Hypothalamus (tissue), 51 donors: ENCODE measurements at places on chromosomes 2 and 18.

- no peak for DNase-seq
Measured at GRCh38 chr18:55161916-55162315, 202.7 kb upstream of the CCDC68 start.

GRCh38 chr2:71665168-71666093 is 212.1 kb downstream of the DYSF start:
- no peak for DNase-seq

GRCh38 chr2:84700006-84700405 is 180.9 kb downstream of the TRABD2A start:
- no peak for DNase-seq

- DNase-seq, result no peak
Measured at GRCh38 chr2:77271262-77271661, 250.9 kb downstream of the LRRTM4 start.

GRCh38 chr2:195531754-195532153 is 125.3 kb upstream of the SLC39A10 start:
- DNase-seq, result no peak

GRCh38 chr2:120488531-120488930 is 142.6 kb downstream of the INHBB start:
- no peak for DNase-seq

DNA sequence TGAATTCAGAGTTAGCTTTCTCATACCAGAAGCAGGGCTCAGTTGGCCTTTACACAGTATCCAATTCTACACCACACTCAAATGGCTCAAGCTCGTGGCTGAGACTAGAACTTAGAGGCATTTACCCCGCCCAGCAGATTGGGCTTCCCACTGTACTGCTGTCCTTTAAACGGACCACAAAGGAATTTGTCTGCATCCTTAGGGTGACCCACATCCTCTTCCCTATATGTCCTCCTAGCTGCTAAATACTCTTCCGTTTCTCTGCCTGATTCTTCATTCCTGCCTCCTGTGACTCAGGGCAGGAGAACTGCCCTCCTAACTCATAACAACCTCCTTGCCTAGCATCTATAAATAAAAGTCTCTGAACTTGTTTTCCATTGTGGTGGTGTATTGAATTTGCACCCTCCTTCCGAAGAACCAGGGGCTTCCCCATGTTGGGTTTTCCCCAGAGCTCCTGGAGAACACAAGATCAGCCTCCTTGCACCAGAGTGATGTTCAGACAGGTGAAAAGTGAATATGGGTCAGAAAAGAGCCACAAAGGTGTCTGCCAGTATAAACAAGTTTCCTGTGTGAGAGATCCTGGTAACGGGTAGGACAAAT is 32.0 kb upstream of the MC4R start:
- no peak for DNase-seq

- no peak for DNase-seq
Measured at GRCh38 chr2:127118038-127118437, 11.1 kb upstream of the BIN1 start.

- DNase-seq, result no peak
Measured at GRCh38 chr2:75517547-75518230, 43.0 kb downstream of the EVA1A start.

DNA sequence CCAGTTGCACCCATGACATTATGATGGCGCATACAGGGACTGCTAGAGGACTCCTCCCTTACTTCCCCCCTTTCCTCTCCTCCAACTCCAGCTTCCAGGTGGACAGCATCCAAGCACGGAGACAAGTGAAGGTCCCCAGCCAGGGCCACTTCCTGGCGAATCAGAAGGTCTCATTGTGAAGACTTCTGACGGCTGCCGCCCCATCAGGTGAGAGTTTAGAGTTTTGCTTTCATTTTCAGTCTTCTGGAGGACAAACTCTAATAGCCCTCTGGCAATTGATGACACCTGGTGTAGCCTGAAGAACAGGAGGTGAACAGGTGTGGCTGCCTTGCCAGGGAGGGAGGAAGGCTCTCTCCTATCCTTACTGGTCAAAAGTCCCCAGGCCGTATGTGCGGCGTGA is 77.3 kb upstream of the KCNH7 start:
- no peak for DNase-seq
